ENCODE measurements at places on chromosomes 16 and 17.

DNA sequence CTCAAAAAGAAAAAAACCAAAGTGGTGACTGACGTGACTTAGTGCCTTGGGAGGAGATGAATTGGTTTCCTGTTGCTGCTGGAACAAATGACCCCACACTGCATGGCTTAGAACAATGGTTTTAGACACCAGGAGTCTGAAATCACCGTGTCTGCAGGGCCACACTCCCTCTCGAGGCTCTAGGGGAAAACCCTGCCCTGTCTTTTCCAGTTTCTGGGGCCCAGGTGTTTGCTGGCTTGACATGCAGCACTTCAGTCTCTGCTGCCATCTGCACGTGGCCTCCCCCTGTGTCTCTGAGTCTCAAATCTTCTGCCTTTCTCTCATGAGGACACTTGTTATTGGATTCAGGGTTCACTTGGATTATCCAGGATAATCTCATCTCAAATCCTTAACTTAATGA is 323.8 kb upstream of the TNRC6C start:
- DNase-seq, result no peak

GRCh38 chr16:8847145-8847544 is 21.7 kb downstream of the CARHSP1 start:
- no peak for DNase-seq

GRCh38 chr17:77161953-77162352 is 21.2 kb downstream of the SEC14L1 start:
- no peak for DNase-seq

GRCh38 chr17:29149431-29150064 is 30.6 kb downstream of the MYO18A start:
- DNase-seq, result no peak

All from effector memory CD4-positive, alpha-beta T cell (primary cell).